ENCODE measurements at places on chromosomes 2 and 18.

DNA sequence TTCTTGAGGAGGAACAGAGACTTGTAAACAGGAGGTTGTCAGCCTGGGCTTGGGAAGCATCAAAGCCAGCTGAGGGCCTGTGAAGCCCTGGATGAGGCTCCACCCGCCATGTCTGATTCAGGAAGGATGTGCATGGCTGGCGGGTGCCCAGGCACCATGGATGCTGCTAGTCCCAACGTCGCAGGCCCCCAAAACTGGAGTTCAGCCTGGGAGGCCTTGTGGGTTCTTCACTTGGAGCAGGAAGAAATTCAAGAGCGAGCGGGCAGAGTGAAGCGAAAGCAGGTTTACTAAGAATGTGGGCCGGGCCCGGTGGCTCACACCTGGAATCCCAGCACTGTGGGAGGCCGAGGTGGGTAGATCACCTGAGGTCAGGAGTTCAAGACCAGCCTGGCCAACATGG is 12.1 kb upstream of the PXDN start:
- DNase-seq: no peak

DNA sequence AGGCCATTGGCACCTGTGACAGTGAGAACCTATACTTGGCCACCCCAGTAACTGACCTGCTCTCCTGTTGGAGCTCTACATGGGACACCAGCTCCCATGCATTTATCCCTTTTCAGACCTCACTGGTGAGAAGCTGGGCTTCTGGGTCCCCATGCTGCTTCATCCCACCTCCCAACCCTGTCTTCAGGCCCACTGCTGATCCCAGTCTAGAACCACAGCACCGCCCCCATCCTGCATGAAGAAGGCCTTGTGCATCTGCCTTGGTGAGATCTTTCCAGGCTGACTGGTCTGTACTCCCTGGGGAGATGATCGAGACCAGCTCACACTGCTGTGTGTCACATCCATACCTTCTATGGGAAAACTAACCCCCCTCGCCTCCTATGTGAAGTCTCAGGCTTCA is 22.7 kb downstream of the TTC32 start:
- no peak for DNase-seq

GRCh38 chr2:203689426-203690116 is 16.9 kb upstream of the CD28 start:
- DNase-seq: no peak

DNA sequence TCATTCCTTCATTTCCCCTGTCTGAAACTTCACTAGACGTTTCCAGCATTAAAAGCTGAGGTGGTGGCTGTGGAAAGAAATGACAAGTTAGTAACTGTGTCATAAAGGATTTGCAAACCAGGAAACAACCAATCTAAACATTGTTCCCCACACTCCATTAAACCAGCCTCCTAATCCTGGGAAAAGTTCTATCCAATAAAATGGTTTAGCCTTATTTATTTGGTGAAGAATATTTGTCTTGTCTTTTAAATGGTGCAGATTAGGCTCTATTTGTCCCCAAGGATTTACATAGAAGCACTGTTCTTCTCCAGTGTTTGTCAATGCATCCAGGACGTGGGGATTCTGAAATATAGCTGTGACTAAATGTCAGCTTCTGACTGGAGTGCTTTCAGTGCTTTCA is 10.5 kb upstream of the DPP4 start:
- DNase-seq: no peak

GRCh38 chr18:35458677-35459441 is 38.9 kb downstream of the INO80C start:
- DNase-seq: no peak

DNA sequence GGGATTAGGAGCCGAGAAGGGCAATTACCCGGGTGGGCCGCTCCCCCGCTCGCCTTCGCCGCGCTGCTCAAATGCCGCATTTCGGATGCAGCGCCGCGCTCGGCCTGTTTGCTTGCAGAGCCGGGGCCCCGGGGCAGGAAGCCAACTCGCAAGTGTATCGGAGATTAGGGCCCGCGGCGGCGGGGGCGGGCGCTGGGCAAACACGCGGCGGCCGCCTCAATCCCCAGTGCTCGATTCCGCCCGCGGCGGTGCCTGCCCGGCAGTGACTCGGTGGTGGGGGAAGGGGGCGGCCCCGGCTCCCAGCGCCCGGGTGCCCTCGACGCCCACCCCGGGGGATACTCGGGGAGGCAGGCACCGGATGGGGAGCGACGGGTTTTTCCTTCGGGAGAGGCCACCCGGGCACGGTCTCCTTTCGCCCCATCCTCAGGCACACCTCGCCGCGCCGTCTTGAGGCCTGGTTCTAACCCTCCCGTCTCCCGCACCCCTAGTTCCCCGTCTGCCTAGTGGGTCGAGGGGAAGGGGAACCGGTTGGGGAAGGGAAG is 26.6 kb upstream of the NOTO start:
- no peak for DNase-seq

- DNase-seq: no peak
Observed at GRCh38 chr2:96856776-96857666, 795 bp downstream of the ANKRD39 start.
